ENCODE measurements at places on chromosomes 2 and 18.

DNA sequence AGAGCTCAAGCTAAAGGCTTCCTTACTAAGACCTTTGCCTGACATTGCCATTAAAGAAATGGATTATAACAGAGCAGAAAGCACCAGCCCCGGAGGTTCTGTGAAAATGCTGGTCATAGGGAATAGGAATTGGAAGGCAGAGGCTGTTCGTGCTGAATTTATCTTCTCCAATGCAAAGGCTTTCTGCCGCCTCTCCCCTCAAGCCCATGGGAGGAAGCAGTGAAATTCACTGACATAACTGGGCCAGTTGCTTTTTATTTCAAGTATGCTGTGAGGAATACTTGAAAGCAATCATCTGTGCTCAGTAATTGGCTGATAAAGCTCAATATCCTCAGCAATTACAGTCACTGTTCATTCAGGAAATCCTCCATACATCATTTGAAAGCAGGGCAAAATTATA lies 85.4 kb upstream of the LINC00305 start:
- no peak for DNase-seq

- DNase-seq = no peak
Observed at GRCh38 chr2:163658556-163658955, 77.3 kb downstream of the FIGN start.

- no peak for DNase-seq
Observed at GRCh38 chr2:20633794-20634506, 16.9 kb downstream of the HS1BP3 start.

DNA sequence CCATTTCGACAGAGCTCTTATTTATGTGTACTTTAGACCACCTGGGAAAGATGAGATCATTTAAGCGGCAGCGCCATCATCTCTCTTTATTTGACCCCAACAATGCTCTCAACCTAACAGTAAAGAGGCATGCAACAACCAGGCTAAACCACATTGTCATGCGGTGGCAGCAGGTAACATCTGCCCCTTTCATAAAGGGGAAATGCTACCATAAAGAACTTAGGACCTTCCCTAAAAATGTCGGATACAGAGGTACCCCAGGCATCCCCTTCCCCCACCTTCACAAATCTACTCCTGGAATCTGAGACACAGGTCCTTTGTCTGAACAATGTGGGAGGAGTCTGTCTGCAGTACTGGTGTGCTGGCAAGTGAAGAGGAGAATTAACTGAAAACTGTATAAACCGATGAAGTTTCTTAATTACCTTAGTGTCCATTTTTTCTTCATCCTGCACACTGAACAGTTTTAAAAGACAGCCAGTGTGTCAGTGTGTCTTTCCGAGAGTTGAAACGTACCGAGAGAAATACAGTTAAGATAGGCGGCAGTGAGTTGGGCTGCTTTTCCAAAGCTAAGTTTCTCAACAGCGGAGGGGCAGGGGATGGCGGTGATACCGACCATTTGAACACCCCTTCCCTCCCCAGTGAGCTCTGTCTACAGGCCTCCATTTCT lies 1.9 kb downstream of the MEX3C start:
- no peak for DNase-seq

GRCh38 chr2:8433390-8433789 lies 248.5 kb upstream of the ID2 start:
- DNase-seq = no peak

GRCh38 chr2:138237667-138238384 lies 263.7 kb upstream of the SPOPL start:
- DNase-seq = no peak

DNA sequence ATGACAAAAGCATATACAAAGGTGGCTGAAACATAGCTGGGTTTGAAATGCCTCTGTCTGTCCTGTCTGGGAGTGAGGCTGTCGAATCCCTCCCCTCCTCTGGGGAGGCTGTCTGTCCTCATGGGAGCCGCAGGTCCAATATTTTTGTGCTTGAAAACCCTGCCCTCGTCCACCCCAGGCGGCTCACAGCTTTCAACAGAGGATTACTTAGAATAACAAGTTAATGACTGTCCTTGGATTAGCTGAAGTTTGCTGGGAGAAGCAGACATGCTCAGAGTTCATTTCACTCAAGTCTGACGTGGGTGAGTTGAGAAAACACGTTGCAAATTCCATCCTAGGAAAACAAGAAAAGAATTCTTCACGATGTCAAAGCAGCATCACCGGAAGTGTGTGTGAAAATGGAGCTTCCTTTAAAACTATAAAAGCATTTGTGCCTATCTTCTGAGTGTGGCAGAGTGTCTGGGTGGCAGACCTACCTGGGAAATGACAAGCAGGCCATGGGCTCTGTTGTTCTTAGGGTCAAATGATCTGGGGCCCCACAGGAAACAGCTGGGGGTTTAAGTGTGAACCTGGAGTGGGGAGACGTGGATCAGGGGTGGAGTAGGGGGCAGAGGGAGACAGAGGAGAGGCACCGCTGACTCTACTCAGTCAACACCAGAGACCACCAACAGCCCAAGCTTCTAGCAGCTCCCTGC lies 77.1 kb downstream of the DDX1 start:
- DNase-seq = no peak

DNA sequence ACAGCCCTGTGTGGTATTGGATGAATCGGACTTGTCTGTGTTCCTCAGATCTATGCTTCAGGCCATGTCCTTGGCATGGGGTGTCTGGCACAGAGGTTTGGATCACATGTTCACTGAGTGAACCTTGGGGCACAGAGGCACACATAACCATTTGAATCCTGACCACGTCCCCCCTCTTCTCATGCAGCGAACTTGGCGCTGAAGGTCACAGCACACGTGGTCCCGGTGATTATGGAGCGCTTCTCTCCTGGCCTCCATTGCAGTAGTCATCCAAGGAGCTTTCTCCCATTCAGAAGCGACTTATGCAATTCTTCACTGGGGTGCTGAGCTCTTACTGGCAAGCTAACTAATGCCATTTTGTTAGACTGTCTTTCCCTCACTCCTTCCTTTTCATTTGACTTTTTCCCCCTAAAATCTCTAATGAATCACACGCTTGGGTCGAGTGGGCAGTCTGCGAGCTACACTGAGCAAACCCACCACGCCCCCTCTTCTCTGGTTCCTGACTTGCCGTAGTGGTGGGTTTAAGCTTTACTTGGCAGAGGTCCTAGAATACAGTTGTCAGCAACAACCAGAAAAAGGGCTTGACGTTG lies 59.4 kb downstream of the KCNG2 start:
- DNase-seq = no peak

DNA sequence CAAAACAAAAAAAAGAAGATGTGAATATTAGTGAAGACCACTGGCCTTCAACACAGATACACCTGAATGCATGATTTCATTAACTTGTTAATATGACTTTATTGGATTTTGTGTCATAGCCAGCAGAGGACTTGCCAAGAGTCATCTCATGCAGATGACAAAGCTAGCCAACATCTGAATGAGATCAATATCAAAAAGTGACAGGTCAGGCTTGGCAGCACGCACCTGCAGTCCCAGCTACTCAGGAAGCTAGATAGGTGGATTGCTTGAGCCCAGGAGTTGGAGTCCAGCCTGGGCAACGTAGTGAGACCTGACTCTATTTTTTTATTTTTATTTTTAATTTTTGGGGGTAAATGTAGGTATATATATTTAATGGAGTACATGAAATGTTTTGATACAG lies 54.5 kb upstream of the TGIF1 start:
- no peak for DNase-seq

DNA sequence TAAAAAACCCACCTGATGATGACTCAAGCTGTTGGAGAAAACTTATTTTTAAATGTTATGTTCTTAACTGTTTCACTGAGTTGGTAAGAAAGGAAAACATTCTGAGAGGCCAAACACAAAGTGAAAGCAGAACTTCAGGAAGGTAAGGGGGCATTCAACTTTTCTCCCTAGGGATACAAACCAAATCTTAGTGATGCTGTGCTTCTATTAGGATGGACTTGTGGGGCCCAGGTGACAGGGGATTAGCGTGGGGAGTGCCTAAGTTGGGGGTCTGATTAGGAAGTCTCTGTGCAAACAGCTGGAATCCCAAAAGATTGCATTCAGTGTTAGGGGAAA lies 18.5 kb downstream of the PDCL3 start:
- no peak for DNase-seq

DNA sequence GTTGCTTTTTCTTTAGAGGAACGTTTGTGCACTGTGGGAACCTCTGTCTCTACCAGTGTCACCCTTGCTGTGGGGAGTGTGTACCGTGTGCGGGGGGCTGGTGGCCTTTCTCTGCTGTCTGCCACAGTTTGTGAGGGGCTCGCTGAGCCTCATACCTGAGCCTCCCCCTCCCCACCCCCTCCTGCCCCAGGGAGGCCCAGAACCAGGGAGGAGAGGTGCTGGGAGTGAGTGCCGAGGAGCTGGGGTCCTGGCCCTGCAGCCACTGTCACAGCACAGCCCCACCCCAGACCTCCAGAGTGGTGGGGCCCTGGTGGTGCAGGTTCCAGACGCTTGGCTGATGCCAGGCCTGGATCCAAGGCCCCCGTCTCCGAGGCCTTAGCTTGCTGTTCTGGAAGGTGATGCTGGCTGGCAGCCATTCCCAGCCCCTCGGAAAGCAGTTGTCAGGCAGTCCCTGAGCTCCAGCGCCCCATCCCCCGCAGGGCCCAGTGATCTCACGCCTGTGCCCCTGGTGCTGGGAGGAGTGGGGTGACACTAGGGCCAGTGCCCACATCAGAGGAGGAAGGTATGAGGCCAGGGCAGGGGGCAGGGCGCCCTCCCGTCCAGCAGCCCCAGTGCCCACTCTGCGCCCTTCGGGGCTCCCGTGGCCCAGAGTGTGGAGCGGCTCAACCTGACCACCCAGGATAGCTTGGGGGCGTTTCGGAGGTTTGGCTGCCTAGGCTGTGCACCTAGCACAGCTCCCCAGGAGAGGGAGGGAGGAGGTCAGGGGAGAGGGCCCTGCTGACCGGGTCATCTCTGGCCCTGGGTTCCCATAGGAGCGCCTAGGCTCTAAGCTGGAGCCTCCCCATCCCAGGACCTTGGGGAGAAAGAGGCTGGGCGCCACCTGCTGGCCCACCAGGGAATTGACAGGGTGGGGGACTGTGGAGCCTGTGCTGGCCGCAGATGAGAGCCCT lies 53.0 kb upstream of the ALPP start:
- DNase-seq = no peak

DNA sequence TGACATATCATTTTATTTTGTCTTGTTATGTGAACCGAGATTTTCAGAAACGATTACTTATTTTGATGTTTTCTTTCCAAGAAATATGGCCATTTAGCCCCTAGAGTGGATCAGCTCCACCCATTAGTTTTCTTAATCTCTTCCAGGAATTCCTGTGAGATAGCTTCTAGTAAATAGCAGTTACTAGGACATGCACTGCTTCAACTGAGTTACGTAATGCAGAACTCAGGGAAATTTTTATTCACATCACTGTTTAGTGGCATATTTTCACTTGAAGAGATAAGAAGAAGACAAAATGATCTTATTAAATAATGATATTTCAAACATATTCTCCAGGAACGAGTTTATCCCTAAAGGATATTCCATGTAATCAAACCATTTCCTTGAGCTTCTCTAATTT lies 573.5 kb upstream of the CNTNAP5 start:
- DNase-seq = no peak

DNA sequence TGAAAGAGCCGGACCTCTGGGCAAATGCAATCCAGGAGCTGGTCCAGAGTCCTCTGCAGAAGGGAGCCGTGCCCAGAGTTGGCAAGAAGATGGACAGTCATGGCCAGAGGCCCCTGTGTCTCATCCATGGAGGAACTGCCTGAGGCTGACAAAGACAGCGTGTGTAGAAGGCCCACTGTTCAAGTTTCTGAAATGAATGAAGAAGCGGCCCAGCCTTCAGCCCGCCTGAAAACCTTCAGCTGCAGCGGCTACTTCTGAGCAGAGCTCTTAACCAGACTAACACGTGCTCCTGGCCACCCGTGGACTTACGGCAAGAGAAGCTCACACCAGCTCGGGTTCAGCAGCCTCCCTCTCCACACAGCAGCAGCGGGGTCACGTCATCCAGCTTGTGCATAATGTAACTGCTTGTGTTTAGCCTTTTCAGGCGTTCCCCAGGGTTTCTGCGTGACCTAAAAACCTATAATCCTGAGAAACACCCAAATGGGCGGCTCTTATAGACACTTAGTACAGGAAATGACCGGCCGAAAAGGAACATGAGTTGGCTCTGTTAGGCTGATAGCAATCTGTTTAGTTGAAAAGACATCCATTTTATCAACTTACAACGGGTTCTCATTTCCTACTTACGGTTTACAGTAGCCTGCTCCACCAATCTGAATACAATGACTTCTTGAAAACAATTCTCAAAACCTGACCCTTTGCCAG lies at the start of gene FAM124B:
FAM124B (minus strand) TSS at position 467 of the 702 bp plus-strand sequence; CDS start at position 128, 339 bp downstream.
- DNase-seq = no peak

DNA sequence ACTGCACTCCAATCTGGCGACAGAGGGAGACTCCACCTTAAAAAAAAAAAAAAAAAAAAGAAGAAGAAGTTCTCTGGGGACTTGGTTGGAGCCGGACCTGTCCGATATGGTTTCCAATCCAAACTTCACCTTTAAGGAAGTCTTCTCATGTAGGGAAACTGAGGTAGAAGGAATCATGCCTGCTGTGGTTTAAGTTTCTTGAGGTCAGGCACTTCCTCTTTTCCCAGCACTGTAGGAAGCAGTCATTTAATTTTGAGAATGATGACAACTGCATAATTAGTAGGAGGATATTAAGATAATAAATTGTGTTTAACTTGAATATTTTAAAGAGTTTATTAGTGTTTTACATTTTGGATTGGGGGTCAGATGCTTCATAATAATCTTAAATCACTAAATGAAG lies 62.9 kb downstream of the KCNE4 start:
- no peak for DNase-seq

- no peak for DNase-seq
Observed at GRCh38 chr18:8603663-8604520, 5.3 kb upstream of the RAB12 start.

DNA sequence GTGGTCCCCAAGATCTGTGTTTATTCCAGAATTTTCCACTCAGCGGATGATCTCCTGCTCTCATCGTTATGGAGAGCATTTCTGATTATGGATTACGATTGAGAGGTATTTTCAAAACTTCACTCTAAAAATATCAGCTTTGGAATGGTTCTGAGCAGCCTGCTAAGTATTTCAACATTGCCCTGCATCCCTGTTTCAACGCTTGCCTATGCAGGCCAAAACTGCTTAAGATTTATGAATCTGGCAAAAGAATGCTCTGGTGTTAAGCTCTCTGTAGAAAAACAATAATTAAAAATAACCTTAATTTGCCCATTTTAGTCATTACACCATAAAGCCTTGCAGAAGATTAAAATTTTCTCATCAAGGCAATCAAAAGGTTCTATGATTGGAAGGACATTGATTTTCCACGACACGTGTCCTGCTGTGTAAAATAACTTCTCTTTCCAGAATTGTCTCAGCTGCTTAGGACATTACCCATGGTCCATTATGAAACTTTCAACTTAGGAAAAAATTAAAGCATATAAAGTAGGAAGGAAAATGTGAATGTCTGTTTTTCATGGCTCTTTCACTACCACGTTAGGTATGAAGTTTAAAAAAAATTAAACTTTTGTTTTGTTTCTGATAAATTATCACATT lies 229.9 kb downstream of the ACKR3 start:
- DNase-seq = no peak
